ENCODE measurements at places on chromosomes 12 and 14. TPM values are rescaled to one million over a fixed set of nuclear protein-coding genes. Genes with fewer than 3 reads are reported as not detected.

Gene LRTM2
- not detected for total RNA-seq

Gene ZDHHC22
- total RNA-seq, result not detected

Gene RNFT2
- total RNA-seq, result 6.9 TPM

Gene SOX5
- total RNA-seq, result 0.95 TPM

Gene TEX52
- total RNA-seq, result not detected

Gene SYT1
- total RNA-seq, result not detected

Gene TMCC3
- 21.6 TPM for total RNA-seq

Gene SDR9C7
- total RNA-seq, result not detected

Gene SMCO2
- total RNA-seq, result not detected

Gene NUAK1
- total RNA-seq, result 10.9 TPM

Gene MANSC1
- 0.25 TPM for total RNA-seq

DNA sequence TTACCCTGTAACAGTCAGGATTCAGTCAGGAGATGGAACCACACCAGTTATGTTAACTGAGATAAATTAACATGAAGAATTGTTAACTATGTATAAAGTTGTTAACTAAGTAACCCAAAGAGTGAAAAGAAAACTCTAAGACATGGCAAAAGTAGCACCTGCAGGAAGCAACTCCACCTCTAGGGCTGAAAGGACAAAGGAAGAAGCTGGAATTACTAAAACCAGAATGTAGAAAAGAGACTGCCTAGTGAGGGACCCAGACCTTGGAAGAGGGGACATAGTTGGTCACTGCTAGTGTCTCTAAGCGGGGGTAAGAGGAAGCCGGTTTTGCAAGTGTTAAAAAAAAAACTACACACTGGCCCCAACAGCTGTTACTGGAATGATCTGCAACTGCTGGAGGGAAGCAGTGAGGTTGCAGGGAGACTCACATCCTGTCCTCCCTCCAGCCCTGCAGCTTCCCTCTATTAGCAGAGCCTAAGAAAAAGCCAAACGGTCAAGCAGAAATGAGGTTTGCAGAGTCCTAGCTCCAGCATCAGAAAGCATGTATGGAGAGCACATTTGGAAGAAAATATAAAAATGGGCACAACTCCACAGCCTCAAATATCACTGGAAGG is 39.8 kb downstream of the GPR135 start:
- no peak for DNase-seq

- DNase-seq, result no peak
Measured at GRCh38 chr14:90491911-90492531, 95.2 kb downstream of the CALM1 start.

GRCh38 chr12:104974626-104975290 is 11.4 kb upstream of the NOPCHAP1 start:
- peak; percentile 11 for DNase-seq

DNA sequence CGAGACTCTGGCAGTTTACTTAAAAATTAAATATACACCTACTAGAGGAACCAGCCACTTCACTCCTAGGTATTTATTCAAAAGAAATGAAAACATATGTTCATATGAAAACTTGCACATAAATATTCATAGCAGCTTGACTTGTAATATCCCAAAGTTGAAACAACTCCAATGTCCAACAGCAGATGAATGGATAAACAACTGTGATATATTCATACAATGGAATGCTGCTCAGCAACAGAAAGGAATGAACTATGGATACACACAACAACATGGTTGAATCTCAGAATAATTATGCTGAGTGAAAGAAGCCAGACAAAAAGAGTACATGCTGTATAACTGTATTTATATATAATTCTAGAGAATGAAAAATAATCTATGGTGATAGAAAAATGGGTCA is 53.4 kb upstream of the DACT1 start:
- DNase-seq, result no peak

- no peak for DNase-seq
Measured at GRCh38 chr12:98060411-98060810, 455.0 kb upstream of the TMPO start.

DNA sequence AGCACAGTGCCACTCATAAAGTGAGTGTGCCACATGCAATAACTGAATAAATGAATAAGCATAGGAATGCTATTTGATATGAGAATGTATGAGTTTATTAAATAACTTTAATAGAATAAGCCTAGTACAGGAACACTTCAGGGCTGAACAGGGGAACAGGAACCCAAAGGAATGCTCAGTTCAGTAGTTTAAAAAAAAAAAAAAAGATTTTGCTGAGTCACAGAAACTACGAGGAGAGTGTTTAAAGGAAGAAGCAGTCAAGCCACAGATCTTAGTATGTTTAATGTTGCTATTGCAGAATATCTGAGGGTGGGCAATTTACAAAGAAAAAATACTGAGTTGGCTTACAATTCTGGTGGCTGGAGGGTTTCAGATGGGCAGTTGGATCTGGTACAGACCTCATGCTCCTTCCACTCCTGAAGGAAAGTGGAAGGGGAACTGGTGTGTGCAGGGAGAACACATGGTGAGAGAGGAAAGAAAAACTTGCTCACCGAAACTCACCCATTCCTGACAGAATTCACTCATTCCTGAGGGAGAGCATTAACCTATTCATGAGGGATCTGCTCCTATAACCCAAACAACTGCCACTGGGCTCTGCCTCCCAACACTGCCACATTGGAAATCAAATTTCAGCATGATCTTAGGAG is 880.3 kb upstream of the MGAT4C start:
- no peak for DNase-seq

DNA sequence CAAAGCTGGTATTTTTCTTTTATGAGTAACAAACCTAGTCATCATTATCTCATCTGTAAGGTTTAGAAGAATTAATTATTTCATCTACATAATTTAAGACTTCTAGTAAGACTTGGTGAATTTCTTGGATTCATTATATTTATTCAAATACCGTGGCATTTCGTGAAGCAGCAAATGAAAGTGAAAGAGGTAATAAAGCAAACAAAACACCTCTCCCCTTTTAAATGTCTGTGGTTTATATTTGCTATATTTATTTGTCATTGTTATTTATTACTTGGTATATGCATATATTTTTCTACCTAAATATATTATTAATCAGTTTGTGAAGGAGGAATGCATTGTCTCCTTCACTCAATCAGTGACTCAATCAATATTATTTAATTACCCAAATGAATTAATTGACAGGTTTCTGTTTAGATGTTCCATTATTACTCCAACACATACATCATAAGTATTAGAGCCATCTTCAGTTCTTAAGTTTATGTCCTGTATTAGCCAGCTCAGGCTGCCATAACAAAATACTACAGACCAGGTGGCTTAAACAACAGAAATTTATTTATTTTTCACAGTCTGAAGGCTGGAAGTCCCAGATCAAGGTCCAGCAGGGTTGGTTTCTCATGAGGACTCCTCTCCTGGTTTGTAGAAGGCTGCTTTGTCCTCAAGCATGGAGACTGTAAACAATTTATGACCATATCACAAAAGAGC is 6.6 kb downstream of the CFAP54 start:
- no peak for DNase-seq

GRCh38 chr14:25010471-25010870 is 39.5 kb downstream of the STXBP6 start:
- DNase-seq, result no peak

DNA sequence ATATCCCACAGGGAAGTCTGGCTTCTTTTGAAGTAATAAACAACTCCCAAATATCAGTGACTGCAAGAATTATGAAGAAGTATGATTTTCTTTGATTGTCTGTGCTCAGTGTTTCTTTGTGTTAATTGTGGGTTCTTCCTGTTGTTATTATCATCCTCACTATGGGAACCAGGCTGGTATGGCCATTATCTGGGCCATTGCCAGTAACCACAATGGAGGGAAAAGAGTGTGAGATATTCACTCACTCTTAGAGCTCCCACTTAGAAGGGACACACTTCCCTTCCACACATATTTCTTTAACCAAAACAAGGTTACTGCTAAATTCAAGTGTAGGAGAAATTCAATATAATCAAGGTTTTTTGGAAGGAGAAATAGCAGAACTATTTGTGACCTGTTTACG is 503.7 kb downstream of the SLC6A15 start:
- no peak for DNase-seq

- no peak for DNase-seq
Measured at GRCh38 chr14:70378696-70379095, 19.2 kb upstream of the COX16 start.

GRCh38 chr12:81350309-81350708 is 272.4 kb downstream of the ACSS3 start:
- DNase-seq, result no peak

- no peak for DNase-seq
Measured at GRCh38 chr12:53102883-53103807, at the start of gene SOAT2. TSS of gene SOAT2 (plus strand) at chr12:53103486. CDS start at chr12:53103578, 92 bp downstream.

- no peak for DNase-seq
Measured at GRCh38 chr14:55957950-55958349, 160.3 kb upstream of the PELI2 start.

DNA sequence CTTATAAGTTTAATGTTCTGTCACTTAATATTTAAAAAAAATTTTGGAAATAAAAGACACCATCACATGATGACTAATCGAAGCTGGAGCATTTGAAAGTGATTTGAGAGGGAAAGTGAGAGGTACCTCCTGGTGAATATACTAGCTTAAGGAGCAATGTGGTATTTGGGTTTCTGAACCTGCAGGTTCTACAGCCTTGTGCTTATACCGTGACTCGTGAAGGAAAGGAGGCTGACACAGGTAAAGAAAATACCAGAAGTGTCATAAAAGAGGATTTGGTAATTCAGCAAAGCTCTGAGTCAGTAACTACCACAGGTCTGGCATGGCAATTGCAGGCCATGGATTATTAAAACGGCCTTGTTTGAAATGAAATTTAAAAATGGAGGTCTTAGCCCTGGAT is 151.0 kb downstream of the SLC38A4 start:
- DNase-seq, result no peak

DNA sequence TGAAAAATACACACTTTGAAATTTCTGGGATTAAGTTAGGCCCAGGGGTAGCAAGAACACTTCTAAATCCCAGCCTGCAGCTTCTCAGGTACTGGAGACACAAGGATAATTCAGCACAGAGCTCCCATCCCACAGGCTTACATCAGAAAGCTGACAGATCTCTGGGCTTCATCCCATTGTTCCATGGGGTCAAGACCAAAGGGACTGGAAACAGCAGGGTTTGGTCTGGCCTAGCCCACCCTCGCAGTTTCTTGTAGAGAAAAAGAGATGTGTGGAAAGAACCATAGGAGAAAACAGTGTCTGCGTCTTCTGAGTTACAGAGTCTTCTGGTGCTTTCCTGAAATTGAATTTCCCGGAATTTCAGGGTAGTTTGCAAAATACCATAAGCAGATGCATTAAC is 59.6 kb upstream of the RIC8B start:
- no peak for DNase-seq

- DNase-seq, result no peak
Measured at GRCh38 chr14:103688441-103688840, 26.8 kb downstream of the XRCC3 start.

DNA sequence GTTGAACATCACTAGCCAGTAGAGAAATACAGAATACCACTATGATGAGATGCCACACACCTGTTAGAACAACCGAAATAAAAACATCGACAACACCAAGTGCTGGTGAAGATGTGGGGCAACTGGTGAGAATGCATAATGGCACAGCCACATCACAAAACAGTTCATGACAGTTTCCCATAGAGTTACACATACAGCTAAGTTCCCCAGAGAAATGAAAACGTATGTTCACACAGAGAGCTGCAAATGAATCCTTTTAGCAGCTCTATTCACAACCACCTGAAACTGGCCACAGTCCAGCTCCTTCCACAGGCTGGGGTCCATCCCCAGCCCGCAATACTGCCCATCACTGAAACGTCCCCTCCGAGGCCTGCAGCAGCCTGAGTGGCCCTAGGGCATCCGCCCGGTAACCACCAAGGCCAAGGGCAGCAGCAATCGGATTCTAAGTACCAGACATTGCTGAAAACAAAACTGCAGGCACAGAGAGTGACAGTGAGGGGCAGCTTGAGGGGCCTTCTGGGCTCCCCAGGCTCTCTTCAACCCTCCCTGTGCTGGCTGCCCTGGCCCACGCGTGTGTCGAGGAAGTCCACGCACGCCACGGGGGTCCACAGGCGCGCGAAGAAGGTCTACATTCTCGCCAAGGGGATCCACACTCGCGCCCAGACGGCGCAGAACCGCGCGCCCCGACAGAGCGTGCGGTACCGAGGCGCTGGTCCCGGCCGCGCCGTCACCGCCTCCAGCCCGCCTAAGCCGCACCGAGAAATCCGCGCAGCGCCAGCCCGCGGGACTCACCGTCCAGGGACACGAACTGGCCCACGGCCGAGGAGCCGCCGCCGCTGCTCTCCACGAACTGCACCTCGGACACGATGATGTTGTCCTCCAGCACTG is 903 bp downstream of the BRF1 start:
- peak; percentile 42 for DNase-seq

DNA sequence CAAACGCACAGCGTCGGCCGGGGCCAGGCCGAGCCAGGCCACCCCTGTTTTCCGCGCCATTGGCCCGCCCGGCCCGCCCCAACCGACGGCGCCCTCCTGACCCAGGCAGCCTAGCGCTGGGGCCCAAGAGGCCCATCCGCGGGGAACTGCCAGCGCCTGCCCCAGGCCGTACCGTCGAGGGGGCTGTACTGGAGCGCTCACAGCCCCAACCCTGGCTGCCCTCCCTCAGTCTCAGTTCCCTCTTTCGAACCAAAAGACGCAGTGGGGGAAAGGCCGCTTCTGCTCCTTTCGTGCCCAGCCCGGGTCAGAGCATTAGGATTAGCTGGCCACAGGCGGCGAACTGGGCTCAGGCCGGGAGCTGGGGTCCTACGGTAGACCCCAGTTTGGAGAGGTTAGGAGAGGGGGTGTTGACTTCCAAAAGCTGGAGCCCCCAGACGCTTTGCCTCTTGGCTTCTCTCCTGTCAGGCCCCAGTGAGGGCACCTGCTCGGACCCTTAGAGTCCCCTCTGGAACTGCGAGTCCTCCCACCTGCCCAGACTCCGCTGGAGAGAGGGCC is 1.9 kb downstream of the NKX2-1 start:
- no peak for DNase-seq

DNA sequence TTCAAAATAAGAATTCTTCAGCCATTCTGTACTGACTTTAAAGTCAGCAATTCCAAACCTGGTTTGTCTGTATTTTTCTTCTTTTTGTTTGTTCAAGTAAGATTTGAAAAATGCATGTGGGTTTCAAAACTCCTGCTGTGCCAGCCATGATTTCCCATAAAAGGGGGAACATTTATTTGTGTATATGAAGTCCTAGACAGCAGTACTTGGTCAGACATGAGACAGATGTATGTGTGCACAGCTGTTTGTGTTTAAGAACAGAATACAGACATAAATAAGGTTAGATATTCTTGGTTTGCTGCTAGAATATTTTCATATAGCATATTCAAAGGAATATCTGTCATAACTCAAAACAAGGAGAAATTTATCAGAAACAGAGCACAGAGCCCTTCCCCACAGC is 236.0 kb downstream of the ADAMTS20 start:
- no peak for DNase-seq

All from natural killer cell (primary cell).